ENCODE measurements at places on chromosomes 4 and X. TPM values are rescaled to one million over a fixed set of nuclear protein-coding genes. Genes with fewer than 3 reads are reported as not detected.

DNA sequence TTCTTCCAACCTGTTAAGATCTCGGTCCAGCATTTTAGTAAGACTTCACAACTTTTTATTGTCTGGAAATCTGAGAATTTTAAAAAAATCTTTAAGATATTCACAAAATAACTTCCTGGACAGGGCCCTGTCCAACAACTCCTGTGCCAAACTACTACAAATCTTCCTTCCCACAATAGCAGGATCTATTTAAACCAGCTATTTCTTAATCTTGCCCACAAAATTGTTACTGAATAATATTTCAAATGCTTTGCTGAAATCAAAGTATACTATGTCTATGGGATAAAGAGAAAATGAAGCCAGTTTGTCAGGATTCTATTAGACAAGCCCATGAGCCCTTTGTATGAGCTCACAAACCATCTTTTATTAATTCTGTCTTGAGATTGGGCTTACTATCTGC, 104.1 kb upstream of the DDIT4L start:
- no peaks in the 10 kb centered on the region for H3K36me3 ChIP-seq
- no peak overlapping the region for H3K4me3 ChIP-seq
- no peaks in the 10 kb centered on the region for H3K4me1 ChIP-seq
- DNase-seq, result no peak
- no peak overlapping the region for H3K27ac ChIP-seq

GRCh38 chr4:108313546-108314339, 145.0 kb upstream of the LEF1 start:
- no peak for DNase-seq
- H3K4me1 ChIP-seq, result peaks cover 16% of the 10 kb centered on the region
- H3K27ac ChIP-seq, result no peak overlapping the region
- peaks cover 7% of the 10 kb centered on the region for H3K27me3 ChIP-seq

HHIP gene
- total RNA-seq, result not detected

L1CAM gene
- total RNA-seq, result 5.2 TPM

MAPK10 gene
- total RNA-seq, result 0.45 TPM

SSX2 gene
- not detected for total RNA-seq

UFSP2 gene
- 23.8 TPM for total RNA-seq

UGT2A1 gene
- not detected for total RNA-seq

CC2D2A gene
- total RNA-seq, result not detected
